Activated CD8-positive, alpha-beta memory T cell treated with anti-CD3 and anti-CD28 coated beads for 1 hour (primary cell): ENCODE measurements at places on chromosomes 2 and 18.

GRCh38 chr18:11761553-11761952, 72.5 kb downstream of the GNAL start:
- DNase-seq = no peak

- no peak for DNase-seq
Observed at GRCh38 chr18:53142005-53142404, 802.0 kb downstream of the DCC start.

DNA sequence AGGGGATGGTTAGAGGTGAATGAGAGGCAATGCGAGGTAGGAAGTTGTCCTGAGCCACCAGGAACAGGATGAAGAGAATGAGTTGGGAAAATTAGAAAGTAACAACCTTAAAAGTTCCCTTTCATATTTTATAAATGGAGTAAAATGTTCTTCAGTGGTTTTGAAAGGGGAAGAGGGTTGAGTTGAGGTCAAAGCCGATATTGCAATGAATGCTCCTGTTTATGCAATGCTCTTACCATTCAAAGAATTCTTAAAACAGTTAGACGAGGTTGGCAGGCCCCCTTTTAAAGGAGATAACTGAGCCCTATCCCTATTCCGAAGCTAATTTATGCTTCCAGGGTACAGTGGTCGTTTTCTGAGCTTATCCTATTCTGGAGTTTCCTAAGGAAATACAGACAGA, 2110.3 kb upstream of the CELF4 start:
- no peak for DNase-seq

- no peak for DNase-seq
Observed at GRCh38 chr2:138269765-138270164, 231.8 kb upstream of the SPOPL start.

DNA sequence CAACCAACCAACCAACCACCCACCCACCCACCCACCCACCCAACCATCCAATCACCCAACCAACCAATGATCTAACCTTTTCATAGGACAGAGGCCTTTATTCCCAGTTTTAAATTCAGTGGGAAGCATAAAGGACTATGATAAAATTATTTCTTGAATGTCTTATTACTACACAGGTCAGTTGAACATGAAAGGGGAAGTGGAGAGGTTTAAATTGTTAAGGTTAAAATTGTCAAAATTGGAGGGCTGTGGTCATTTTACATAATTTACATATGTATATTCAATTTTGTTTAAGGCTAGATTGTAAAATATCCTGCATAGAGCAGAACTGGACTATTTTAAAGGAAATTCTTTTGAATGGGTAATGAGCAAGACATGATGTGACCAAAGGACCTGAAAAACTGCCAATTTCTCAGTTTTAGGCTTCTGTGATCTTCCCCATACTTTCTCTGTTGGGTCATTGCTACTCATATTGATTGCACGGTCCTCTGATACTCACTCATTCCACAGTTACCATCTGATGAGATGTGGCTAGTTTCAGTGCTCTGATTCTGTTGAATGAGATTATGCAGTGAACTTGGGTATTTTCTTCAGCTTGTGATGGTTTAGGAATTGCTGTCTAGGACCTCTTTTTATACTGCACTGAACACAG, 127.4 kb downstream of the PLCL1 start:
- DNase-seq = no peak

DNA sequence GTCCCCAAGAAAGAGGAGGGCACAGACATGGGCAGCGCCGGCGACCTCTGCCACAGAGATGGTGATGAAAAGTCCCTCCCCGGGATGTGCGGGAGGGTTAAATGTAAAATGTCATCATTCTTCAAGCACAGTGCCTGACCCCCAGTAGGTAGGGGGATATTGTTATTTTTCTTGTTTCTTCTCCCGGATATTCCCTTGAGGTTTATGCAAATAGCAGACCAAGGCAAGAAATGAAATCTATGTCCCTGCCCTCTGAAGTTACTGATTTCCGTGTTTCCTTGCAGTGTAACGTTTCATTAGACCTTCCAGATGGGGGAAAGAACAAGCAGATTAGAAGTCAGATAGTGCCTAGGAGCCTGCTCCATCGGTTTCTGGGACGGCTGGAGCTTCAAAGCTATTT, 158.3 kb downstream of the KLHL29 start:
- DNase-seq = no peak

- DNase-seq = no peak
Observed at GRCh38 chr2:24477229-24477628, 13.8 kb upstream of the NCOA1 start.

GRCh38 chr2:127191331-127192219, 28.5 kb downstream of the CYP27C1 start:
- no peak for DNase-seq

DNA sequence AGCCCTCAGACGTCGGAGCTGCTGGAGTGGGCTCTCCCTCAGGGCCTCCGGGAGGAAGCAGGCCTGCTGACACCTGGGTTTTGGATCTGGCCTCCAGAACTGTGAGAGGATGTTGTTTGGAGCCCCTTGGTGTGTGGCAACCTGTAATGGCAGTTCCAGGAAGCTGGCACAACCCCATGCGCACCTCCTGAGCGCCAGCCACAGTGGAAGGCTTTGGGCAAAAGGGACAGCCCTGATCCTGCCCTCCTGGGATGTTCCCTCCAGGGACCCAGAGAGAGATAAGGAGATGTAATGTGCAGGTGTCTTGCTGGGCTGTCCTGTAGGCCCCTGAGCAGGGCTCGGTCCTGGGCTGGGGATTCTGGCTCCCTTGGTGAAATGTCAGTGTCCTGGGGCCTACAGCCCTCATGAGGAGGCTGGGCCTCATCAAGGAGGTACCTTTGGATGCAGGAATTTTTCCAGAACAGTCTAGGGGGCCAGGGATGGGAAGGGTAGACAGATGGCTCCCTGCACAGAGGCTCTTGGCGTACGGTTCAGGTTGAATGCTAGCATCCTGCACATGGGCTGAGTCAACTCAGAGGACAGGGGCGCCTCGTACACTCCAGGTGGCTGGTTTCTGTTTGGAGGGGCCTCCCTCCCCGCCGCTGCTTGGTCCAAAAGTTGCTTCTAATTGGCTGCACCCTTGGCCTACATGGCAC, 61.1 kb downstream of the ASB1 start:
- DNase-seq = no peak

- DNase-seq = no peak
Observed at GRCh38 chr2:160223560-160223959, 23.5 kb upstream of the ITGB6 start.

DNA sequence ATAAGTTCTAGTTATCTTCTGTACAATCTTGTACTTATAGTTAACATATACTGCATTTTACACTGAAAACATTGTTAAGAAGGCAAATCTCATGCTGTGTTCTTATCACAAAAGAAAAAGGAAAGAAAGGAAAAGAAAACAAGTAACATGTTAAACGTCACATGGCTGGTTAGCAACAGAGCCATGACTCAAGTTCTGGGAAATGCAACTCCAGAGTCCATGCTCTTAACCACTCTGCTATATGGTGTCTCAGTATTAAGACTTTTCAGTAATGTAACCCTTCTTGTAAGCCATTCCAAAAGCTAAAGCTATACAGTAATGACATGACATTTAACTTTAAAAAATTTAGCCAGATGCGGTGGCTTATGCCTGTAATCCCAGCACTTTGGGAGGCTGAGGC, 181.4 kb downstream of the BARD1 start:
- DNase-seq = no peak

DNA sequence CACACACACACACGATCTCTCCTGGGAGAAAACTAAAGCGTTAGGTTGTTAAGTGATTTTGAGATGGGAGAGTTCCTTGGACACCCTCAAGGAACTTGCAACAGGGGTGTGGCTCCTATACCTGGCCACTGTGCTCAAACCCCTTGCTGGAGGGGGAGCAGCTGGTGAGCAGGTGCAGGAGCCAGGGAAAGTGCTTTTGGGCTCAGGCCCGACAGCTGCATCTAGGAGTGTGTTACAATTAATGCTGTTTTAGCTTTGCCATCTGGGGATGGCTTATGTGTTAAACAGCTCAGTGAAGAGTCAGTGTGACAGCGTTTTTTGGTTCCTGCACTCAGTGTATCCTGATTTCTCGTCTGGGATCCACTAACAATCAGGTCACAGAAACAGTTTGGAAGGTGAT, 510.8 kb downstream of the TRIB2 start:
- DNase-seq = no peak
